ENCODE measurements at places on chromosomes 6 and 20. TPM values are rescaled to one million over a fixed set of nuclear protein-coding genes. Genes with fewer than 3 reads are reported as not detected.
A peak's percentile ranks its signal among the peaks of the same experiment; 100 is the strongest.

COL9A3 gene
- total RNA-seq = not detected

GRCh38 chr20:21437248-21437647, 39.9 kb upstream of the NKX2-4 start:
- DNase-seq = no peak

DNA sequence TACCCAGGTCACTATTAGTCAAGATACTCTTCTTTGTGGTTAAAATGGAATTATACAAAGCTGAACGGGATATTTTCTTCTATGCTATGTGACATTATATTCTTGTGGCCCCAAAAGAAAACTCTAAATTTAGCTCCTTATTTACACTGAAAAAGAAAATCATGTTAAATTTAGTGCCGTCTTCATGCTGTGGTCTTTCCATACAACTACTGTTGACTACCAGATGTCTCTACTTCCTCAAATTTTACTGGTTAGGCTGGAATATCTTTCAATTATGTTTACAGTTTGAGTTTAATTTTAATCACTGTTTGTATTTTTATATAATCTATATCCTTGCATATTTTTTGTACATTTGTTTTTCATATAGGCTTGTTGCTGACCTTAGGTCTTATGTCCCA, 95.6 kb upstream of the FOXO3 start:
- no peak for DNase-seq

GRCh38 chr6:38159596-38159995, 340.1 kb downstream of the ZFAND3 start:
- no peak for DNase-seq

GRCh38 chr6:74128536-74128935, 432.5 kb downstream of the CD109 start:
- no peak for DNase-seq

DNA sequence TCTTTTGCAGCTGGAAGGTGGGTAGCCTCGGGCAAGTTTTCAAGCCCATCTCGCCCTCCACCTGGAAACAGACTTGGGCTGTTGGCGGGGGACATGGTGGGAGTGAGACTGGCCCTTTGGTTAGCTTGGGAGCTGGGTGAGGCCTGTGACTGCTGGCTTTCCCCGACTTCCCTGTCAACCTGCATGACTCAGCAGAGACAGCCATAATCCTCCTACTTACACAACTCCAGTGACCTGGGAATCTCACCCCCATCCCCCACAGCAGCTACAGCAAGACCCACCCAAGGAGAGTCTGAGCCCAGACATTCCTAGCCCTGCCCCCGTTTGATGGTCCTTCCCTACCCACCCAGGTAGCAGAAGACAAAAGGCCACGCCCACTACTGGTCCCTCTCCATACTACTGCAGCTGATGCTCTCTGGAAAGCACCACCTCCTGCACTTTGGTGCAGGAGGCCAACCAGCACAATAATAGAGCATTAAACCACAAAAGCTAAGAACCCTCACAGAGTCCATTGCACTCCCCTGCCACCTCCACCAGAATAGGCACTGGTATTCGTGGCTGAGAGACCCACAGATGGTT, 188.4 kb downstream of the TRDN start:
- no peak for DNase-seq

GRCh38 chr6:157708933-157709332, 114.1 kb upstream of the SNX9 start:
- no peak for DNase-seq

PREX1 gene
- 39.2 TPM for total RNA-seq

TRIM10 gene
- total RNA-seq = 0.16 TPM

- no peak for DNase-seq
Observed at GRCh38 chr6:140546640-140547039, 1172.2 kb upstream of the CITED2 start.

INSM1 gene
- total RNA-seq = 6.8 TPM

DNA sequence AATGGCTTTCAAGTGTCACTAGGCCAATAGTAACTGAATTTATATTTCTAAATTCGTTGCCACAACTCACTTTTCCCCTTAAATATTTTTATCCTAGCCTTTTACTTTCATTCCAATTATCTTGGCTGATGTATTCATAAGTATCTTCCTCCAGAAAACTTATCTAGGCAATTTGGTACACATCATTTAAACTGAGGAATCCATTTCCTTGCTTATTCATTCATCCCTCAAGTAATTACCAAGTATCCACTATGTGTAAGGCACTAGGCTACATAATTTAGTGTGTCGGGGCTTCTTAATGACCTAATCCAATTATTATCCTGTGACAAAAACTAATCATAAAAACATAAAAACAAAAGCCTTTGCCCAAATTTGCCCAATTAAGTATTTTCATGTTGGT, 258.3 kb upstream of the TCF21 start:
- no peak for DNase-seq

- DNase-seq = peak; percentile 39
Observed at GRCh38 chr6:148867862-148868261, 121.0 kb downstream of the UST start.

SCUBE3 gene
- total RNA-seq = not detected

DNA sequence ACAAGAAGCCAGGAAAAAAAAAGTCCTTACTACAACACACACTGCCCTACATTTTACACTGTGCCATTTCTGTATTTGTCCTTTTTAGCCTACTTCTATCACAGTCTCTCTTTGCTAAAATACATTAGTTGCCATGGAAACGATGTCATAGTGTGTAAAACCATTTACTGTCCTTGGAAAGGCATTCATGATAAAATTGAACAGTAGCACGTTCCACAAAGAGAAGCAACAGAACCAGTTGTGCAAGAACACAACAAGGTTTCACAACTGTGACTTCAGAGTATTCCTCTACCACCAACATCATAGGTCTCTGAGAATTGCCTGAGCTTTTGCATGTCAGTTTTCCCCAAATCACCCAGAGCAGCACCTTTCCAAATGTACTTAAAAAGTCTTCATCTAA, 20.5 kb downstream of the FYN start:
- no peak for DNase-seq

GRCh38 chr20:15220009-15220656, 882.7 kb upstream of the FLRT3 start:
- DNase-seq = no peak
